ENCODE measurements at places on chromosomes 16 and 17.
A peak's percentile ranks its signal among the peaks of the same experiment; 100 is the strongest.

DNA sequence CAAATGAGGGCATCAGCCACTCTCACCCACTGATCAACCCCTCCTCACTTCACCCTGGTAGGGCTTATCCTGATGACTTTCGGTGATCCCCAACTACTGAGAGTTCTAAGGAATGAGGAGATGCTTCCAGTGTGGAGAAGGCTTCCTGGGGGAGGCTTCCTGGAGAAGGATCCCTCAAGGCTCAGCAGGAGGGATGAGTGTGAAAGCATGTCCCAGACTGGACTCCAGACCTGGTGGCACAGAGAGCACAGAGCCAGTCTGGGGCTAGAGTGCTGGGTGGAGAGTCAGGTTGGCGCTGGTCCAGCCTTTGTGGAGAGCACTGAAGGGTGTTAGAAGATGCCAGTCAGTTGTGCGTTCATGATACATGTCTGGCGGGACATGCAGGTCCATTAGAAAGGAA is 53.7 kb downstream of the PLD6 start:
- no peak for DNase-seq

- DNase-seq = no peak
Observed at GRCh38 chr16:7182510-7183109, 150.0 kb upstream of the RBFOX1 start.

GRCh38 chr17:58338454-58338840 is 9.9 kb upstream of the TSPOAP1 start:
- DNase-seq = no peak

DNA sequence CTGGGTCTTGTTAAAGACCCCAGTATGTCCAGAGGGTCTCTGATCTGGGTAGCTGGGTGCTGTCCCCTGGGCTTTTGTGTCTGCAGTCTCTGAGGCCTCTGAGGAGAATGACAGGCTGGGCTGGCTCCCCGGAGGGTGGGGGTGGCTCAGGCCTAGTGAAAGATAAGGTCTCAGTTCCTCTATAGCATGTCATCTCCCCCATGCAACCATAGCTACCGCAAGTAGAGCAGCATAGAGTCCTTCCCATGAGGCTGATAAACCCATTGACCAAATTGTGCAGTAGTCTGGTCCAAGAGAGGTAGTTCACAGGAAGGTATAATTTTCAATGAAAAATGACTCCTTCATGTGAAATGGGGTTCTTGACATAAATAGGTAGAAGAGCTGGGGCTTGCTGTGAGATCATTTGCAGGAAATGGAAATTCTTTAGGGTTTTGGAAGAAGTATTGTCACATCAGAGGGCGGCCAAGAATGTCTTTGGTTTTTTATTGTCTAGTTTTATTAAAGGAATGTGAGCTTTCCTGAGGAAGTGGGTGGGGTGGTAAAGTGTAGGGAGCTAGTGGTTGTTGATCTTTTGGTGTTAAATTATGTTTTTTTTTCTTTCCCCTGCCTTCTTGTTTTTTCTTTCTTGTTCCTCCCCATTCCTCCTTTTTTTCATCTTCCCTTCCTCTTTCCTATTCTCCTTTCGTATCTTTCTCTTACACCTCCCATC is 21.0 kb downstream of the SLC7A6OS start:
- DNase-seq = peak; percentile 30

- no peak for DNase-seq
Observed at GRCh38 chr17:28882154-28882895, 15.2 kb downstream of the FLOT2 start.

DNA sequence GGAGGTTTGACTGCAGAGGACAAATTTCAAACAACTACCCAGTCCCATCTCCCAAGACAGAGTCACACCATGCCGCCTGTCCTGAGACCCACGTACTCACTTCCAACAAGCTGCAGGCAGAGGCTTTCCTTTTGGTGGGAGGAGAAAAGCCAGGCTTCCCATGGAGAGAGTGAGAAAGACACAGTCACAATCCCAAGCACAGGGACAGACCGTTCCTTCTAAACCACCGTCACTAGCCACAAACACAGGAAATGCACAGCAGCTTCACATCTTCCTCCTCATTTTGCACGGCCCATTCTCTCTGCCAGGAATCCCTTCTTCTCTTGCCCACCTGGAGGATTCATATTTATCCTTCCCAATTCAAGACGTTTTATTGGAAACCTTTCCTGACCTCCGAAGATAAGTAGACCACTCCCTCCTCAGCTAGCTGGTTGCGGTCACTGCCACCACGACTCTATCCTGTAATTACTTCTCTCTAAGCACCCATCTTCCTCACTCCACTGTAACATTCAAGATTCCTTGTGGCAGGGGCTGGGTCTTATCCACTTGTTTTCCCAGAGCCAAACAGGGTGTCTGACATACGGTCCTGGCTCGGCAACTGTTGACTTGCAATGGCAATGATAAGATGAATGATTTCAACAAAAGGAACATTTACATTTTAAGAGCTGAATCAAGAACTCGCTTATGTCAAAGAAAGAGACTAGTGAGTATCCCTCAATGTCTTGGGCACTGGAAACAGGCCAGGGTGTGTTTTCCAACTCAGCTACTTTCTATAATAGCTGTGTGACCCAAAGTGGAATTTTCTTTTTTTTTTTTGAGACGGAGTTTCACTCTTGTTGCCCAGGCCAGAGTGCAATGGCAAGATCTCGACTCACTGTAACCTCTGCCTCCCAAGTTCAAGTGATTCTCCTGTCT is 87.6 kb downstream of the XYLT1 start:
- DNase-seq = no peak

- no peak for DNase-seq
Observed at GRCh38 chr17:28682655-28683054, 20.6 kb downstream of the SUPT6H start.

DNA sequence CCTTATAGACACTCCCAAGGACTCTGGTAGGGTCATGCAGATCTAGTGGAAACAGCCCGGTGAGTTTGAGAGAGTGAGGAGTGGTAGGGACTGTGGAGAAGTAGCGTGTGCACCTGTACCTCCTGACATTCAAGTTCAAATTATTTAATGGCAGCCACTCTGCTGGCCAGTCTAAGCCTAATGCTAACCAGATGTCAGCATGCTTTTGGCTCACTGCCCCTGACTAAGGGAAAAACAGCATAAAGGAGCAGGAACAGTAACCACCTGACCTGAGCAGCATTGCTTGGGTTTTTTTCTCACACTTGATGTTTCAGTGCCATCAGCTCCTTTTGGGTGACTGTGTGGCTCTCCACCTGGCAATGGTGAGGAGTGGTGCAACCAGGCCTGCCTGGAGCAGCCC is 23.8 kb upstream of the SLC12A3 start:
- DNase-seq = no peak

GRCh38 chr16:52309446-52310416 is 237.2 kb downstream of the TOX3 start:
- no peak for DNase-seq

Measured in T-helper 17 cell (primary cell).